ENCODE measurements at places on chromosomes 3 and 15. TPM values are rescaled to one million over a fixed set of nuclear protein-coding genes. Genes with fewer than 3 reads are reported as not detected.

GRCh38 chr15:28983432-28984311, 97.9 kb downstream of the APBA2 start:
- no peak for DNase-seq

Gene GPD1L
- total RNA-seq, result 36.7 TPM

Gene ZNF770
- 31.7 TPM for total RNA-seq

DNA sequence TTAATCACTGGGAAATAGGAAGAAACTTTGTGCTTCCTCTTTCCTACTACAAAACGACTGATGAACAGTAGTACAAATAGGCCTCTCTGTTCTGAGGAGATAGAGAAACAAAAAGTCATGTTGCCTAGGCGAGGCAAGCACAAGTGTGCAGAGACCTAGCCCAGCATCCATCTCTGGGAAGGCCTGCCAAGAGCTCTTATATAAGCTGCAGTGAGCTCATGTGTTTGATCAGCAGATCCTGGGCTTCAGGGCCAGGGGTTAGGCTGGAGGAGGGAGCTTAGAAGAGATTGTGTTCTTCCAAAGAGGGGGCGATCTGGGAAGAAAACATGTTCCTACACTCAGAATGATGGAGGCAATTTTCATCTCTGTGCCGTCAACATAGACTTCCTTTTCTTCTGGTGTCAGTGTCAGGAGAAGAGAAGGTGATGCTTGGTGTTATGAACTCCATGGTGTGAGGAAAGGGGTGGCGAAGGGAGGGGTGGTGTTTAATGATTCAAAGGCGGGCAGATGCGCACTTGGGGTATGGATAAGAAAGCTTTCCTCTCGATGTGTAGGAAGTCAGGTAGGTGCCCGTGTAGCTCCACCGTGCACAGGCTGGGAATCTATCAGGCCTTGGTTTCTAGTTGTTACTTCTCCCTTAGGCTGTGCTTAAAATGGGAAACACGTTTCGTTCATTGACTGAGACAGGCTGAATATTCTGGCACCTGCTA, 29.5 kb upstream of the ETV5 start:
- no peak for DNase-seq

- no peak for DNase-seq
Measured at GRCh38 chr3:147705651-147706051, 296.5 kb downstream of the ZIC1 start.

Gene HCN4
- total RNA-seq, result not detected

All from sciatic nerve (tissue), 2 donors.